Stimulated activated CD8-positive, alpha-beta memory T cell treated with anti-CD3 and anti-CD28 coated beads, Interleukin-15, amount 100 ng/mL, for 4 hours (primary cell): ENCODE measurements at places on chromosomes 12 and 14.

DNA sequence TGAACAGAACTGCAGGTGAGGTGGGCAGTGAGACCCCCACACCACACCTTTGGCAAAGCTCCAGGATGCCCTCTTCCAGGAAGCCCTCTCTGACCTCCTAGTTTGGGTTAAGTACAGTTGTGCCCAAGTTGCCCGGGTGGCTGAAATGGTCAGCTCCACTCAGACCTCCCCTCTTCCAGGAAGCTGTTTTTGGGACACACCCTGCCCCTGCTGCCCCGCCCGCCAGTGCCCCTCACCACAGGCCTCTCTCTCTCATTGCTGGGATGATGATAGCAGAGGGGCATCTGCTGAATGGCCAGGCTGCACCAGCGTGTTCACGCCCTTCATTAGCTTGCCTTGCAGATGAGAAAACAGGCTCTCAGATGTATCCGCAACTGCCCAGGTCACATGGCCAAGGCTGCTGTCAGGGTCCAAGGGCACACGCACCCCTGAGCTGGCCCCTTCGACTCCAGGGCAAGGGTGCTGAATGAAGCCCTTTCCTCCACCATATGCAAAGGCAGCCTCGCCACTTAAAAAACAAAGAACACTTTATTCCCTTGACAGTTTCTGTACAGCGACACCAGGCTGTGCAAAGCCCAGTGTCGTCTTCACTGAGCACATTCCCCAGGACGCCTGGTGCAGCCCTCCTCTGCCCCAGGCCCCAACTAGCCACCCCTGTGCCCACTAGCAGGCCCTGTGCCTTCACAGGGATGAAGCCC is 15.5 kb downstream of the SLC25A29 start:
- DNase-seq = no peak

DNA sequence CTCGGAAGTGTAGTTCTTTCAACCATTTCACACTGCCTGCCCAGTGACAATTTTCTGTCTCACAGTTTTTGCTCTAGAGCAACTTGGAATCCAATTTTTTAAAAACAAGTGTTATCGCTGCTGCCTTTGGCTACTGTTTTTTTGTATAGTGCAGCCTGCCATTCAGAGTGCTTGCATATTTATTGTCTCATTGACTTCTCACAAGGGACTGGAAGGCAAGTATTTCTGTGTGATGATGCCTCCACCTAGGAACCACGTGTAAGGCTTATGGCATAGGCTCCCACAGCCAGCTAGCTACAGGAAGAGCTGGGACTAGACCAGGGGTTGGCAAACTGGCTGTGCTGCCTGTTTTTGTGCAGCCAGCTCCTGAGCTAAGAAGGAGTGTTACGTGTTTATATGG is 903 bp downstream of the PARPBP start:
- DNase-seq = no peak

GRCh38 chr14:77640756-77641533 is 24.5 kb upstream of the SPTLC2 start:
- no peak for DNase-seq

DNA sequence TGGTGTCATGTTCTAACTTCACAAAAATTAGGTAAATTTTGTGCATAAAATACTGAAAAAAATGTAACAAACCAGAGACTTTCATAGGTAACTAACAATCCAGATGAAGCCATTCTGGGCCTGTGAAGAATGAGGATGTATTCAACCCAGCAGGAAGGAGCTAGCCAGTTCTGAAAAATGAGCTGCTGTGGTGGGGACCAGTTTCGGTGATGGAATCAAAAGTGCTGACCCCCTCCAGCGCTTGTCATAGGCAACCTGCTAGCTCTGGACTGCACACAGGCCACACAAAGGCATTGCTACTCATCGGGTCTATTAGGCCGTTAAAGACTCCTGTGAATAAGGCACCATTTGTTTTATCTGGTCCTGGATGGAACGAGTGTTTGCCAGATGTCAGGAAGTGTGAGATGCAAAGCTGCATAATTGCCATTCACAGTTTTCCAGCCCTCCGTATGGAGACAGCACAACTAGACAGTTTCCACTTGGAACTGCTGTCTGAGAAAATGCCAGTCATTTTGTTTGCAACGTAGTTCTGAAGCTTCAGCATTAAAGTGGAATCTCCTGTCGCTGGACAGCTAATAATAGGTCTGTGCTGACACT is 3.3 kb upstream of the RIMBP2 start:
- DNase-seq = no peak

DNA sequence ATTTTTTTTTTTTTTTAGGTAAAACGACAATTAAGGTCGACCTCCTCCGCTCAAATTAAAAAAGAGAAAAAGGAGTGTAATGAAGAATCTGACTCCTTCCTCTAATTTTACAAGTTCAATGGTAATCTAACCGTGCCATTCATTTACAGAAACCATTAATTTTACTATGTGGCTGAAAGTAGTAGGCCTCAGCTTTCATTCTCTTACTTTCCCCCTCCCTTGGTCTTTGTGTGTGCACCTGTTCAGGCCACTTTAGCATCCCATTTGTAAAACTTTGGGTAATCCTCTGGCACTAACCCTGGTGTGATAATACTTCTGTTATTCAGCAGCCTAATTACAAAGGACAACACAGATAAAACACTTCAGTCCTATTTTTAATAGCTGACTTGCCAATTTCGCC is 128.1 kb downstream of the ASCL1 start:
- no peak for DNase-seq

- no peak for DNase-seq
Measured at GRCh38 chr12:18400186-18400585, 138.9 kb downstream of the PIK3C2G start.

- DNase-seq = no peak
Measured at GRCh38 chr12:75713434-75713833, 202.0 kb upstream of the KRR1 start.

- DNase-seq = no peak
Measured at GRCh38 chr12:30980955-30981662, 54.6 kb downstream of the TSPAN11 start.

DNA sequence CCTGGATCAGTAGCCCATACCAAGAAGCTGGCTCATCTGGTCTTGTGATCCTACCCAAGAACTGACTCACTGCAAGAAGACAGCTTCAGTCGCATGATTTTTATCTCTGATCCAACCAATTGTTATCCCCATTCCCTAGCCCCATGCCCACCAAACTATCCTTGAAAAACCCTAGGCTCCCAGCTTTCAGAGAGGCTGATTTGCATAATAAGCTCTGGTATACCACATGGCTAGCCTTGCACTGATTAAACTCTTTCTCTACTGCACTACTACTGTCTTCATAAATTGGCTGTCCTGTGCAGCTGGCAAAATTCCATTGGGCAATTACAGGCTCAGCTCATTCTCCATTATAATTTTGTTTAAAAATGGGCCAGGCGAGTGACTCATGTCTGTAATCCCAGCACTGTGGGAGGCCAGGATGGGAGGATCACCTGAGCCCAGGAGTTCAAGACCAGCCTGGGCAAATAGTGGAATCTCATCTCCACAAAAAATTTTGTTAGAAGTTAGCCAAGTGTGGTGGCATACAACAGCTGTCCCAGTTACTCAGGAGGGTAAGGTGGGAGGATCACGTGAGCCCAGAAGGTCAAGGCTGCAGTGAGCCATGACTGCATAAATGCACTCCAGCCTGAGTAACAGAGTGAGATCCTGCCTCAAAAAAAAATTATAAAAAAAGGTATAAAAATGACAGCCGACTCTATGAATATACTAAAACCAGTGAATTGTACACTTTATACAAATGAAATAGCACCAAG is 76.7 kb upstream of the EIF5 start:
- no peak for DNase-seq

DNA sequence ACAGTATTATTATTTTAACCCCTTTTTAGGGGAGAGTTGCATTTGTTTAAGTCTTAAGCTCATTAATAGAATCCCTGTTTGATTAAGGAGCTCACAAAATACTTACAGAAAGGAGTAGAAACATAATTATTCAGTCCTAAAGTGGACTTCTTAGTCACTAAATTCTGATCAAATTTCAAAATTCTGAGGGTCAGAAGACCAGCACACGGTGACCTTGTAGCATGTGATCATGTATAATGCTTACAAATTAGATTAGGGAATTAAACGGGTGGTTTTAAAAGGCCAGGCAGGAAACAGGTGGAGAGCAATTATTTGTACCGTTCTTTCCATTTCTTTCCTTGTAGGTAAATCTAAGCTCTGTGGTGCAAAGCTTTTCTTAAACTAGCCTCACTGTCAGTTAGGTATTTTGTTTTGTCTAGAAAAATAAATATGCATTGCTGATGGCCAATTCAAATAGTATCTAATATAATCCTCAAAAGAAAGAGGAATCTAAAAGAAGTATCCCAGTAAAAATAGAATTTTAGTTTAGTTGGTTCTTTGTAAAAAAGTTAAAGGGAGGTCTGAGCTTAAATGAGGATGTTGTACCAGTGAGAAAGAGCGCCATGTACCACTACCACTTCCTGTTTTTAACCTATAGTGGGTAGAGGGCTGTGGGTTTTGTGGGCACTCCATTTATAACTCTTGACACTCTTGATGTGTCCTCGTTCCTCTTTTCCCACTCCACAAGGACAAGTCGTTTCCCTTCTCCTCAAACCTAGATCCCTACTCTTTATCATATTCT is 51.1 kb downstream of the SLC38A1 start:
- no peak for DNase-seq

- DNase-seq = no peak
Measured at GRCh38 chr14:105271224-105271890, 23.0 kb downstream of the BTBD6 start.

- DNase-seq = no peak
Measured at GRCh38 chr12:109932878-109933503, 32.9 kb downstream of the TCHP start.

- no peak for DNase-seq
Measured at GRCh38 chr12:70890895-70891832, 29.4 kb downstream of the PTPRR start.

- DNase-seq = no peak
Measured at GRCh38 chr12:123747309-123747708, 14.8 kb upstream of the DNAH10 start.

DNA sequence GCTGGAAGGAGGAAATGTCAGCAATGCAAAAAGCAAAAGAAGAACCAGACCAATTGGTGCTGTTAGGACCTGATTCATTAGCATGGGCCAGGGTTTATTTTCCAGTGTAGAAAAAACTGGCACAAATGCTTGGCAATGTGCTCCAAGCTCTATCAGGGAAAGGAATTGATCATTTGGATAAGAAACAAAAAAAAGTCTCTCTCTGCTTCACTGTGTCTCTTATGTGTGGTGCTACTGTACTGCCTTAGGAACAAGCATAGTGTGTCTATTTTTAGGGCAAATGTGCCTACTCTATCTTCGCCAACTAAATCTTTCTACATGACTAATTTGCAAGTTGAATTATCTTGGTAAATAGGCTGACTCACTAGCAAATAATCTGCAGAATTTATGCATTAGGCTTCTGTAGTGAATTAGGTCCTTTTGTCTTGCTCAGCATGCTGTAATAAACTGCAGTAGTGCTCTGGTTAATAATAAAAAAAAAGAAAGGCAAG is 236.7 kb downstream of the MDGA2 start:
- no peak for DNase-seq

- DNase-seq = no peak
Measured at GRCh38 chr14:85444635-85445034, 85.3 kb upstream of the FLRT2 start.

DNA sequence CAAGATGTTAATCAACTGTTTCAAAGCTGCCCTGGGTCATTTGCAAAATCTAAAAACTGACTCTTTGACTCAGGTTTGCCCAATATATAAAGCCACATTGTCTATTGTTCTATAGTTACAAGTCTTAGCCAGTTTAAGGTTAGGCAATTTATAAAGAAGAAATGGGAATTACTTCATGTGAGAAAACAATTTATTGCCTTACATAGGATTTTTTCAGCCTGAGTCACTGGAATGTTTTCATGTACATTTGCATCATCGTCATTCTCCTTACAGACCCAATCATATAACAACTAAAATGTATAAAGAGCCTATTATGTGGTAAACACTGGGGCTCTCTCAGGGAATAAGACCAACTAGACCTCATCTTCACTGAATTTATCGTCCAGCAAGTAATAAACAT is 100.3 kb upstream of the PLEKHG7 start:
- no peak for DNase-seq

GRCh38 chr12:92342574-92342973 is 196.9 kb upstream of the BTG1 start:
- no peak for DNase-seq

- no peak for DNase-seq
Measured at GRCh38 chr12:70178038-70178437, 65.2 kb upstream of the CNOT2 start.

- DNase-seq = no peak
Measured at GRCh38 chr12:40508421-40508820, 183.8 kb upstream of the CNTN1 start.

- no peak for DNase-seq
Measured at GRCh38 chr12:80099259-80099658, at the start of gene OTOGL. Gene OTOGL (plus strand): TSS chr12:80099537. CDS start chr12:80209432, 109,895 bp downstream.

GRCh38 chr14:31294746-31295405 is 87.3 kb upstream of the HECTD1 start:
- DNase-seq = no peak

GRCh38 chr14:100982762-100983161 is 79.2 kb upstream of the RTL1 start:
- DNase-seq = no peak

GRCh38 chr12:54956322-54956721 is 28.2 kb downstream of the TESPA1 start:
- DNase-seq = no peak

DNA sequence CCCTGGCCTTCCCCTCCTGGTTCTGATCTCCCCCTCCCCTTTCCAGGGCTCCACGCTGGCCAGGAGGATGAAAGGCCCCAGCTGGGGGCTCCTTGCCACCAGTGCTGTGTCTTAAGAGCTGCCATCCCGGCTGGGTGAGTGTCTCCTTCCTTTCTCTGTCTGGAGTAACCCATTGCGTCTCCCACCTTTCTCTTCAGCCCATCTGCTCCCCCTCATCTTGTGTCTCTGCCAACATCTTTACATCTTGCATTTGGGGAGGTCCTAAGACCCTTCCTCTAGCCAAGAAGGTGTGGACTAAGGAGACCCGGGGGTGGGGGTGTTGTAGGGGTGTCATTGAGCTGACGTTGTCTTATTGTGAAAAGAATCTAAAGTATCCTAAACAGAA is 505 bp downstream of the BCL2L2 start:
- no peak for DNase-seq

DNA sequence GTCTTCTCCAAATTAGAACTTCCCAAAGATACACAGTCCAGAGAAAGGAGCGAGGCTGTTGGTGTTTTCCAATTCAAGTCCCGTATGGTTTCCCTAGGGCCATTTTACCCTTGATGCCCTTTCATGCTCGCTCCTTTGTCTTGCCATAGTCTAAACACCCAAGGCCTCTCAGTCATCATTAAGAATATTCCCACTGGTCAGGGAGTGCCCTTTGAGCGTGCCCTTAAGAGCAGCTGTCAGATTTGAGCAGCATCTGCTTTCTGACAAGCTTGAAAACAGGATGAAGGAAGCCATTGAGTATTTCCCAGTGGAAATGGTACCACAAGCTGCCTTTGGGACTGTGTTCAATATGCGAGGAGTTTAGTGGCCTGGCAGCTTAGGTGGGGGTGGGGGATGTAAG is 10.4 kb upstream of the GALNT16 start:
- no peak for DNase-seq

DNA sequence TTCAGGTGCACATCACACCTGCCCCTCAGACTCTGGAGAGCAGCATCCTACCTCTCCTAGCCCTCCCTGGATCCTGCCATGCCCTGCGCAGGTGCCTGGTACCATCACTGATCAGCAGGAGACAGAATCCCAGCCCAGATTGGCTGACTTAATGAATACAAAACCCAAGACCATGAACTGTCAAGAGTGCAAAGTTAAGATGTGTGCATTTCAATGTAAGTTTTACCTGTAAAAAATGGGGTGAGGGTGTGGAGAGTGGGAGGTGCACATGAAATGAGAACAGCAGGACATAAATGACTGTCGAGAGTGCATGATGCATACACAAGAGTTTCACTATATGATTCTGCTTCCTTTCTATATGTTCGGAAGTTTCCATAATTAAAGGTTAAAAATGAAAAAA is 57.9 kb upstream of the GPR68 start:
- DNase-seq = no peak
